ENCODE measurements at places on chromosomes 5 and 9.

GRCh38 chr9:93492327-93492726 is 38.9 kb upstream of the FAM120AOS start:
- no peak for DNase-seq

- DNase-seq: no peak
These were observed 1209.1 kb downstream of the CDH12 start for GRCh38 chr5:21644032-21644431.

- DNase-seq: peak; percentile 82
These were observed 10.1 kb downstream of the EEIG1 start for GRCh38 chr9:127970401-127971313.

- DNase-seq: no peak
These were observed 36.8 kb downstream of the UGT3A2 start for GRCh38 chr5:36029914-36030313.

DNA sequence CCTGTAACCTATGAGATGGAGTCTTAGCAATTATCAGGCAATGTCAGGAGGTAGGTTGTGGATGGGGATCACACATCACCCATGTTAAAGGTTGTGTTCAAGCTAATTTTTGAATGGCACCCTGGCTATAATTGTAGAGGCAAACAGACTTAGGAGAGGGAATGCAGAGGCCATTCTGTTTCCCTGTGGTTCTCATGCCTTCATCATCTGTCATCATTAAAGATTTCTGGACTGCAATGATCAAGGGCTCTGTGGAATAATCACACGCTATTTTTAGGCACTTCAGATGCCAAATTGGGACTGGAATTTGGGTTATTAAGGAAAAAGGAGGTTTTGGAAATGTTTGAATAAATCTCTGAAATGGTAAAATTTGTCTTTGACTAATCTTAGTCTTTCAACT is 1065.4 kb downstream of the TAF11L14 start:
- no peak for DNase-seq

- no peak for DNase-seq
These were observed 9.2 kb upstream of the ERAP1 start for GRCh38 chr5:96816991-96817390.

DNA sequence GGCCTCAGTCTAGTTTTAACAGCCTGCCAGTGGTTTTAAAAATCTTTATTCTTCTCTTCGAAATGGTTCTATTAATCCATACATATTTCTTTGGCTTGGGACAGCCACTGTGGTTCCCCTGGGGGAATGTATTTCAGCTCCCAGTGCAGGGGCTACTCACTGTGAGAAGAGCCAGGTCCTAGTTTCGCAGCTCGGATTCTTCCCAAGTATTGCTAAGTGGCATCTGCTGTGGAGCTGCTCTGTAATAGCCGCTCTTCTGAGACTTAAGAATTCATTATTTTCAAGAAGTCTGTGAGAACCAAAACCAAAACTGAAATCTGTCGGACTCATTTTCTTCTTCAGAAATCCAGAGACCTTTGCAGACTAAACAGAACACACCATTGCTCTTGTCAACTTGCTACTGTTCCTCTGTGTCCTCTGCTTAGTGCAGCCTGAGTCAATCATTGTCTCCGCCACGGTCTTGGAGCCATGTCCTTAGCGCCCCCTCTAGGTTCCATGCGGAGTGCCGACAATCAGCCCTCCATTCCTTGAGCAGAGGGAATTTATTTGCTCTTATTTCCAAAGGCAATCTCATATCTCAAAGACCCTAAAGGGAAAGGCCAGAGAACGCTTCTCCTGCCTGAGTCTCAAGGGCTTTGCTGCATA is 478.2 kb downstream of the SPATA31D1 start:
- no peak for DNase-seq

GRCh38 chr9:34524349-34524748 is 1.6 kb upstream of the ENHO start:
- DNase-seq: no peak

GRCh38 chr9:127136081-127136879 is 13.8 kb upstream of the ANGPTL2 start:
- DNase-seq: no peak

All from CD4-positive, alpha-beta T cell treated with Interleukin-17A for 4 hours (primary cell).